ENCODE measurements at places on chromosomes 7 and 10.
A peak's percentile ranks its signal among the peaks of the same experiment; 100 is the strongest.

GRCh38 chr10:5283305-5284158, 81.2 kb upstream of the UCN3 start:
- DNase-seq: no peak

GRCh38 chr10:53699684-53700083, 927.1 kb upstream of the MBL2 start:
- no peak for DNase-seq

DNA sequence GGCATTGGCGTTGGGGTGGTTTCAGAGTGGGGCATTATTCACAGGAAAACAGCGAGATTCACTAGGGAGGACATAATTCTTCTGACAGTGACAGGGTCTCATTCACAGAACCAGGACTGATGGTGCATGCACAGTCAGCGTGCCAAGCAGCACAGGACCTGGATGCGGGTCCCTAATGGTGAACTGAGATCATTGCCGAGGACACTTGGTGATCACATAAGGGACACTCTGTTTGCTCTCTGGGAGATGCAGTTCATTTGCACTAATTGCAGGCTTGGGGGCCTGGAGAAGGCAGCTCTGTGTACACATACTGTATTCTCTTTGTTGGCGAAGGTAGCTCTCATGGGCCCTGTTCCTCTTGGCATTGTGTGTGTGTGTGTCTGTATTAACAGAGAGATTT, 716.1 kb downstream of the PHTF2 start:
- peak; percentile 30 for DNase-seq

- DNase-seq: no peak
Measured at GRCh38 chr7:68073701-68074100, 1077.1 kb downstream of the TYW1 start.

DNA sequence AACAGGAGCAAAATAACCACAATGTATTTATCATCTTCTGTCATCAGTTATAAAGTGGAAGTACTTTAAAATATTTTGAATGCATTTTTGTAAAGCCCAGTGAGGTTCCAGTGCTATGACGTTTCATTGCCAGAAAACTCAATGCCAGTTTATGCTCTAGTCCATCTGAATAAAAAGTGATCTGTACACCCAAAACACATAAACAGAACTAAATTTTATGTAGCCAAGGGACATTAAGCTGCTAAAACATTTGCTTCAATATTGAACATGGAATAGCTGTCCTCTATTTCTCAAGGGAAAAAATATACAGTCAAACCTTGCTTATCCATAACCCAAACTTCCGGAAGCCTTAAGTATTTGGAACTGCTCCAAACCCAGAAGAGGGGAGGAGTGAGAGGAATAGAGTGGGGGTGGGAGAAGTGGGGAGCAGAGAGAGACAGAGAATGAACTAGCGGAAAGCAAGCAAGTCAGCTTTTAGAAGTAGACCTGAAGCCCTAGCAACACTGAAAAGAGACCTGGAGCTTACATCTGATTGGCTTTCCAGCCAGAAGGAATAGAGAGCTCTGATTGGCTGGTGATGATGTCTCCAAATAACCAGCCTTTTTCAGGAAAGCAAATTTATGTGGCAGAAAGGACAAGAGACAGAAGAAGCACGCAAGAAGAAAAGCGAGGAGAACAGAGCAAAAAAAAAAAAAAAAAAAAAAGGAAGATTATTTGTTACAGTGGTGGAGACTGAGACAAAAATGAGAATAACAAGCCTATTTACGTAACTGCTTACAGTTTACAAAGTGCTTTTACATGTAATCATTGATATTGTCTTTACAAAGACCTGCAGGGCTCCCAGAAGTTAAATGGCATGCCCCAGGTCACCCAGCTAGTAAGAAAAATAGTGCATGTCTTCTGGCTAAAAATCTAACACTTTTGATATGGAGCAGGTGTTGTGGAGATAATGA, 196.0 kb downstream of the RNLS start:
- DNase-seq: no peak

GRCh38 chr7:23895666-23896096, 185.7 kb downstream of the STK31 start:
- no peak for DNase-seq

GRCh38 chr10:79275431-79275851, 71.8 kb upstream of the PPIF start:
- DNase-seq: peak; percentile 51

GRCh38 chr7:41446606-41447449, 256.1 kb downstream of the INHBA start:
- DNase-seq: no peak

DNA sequence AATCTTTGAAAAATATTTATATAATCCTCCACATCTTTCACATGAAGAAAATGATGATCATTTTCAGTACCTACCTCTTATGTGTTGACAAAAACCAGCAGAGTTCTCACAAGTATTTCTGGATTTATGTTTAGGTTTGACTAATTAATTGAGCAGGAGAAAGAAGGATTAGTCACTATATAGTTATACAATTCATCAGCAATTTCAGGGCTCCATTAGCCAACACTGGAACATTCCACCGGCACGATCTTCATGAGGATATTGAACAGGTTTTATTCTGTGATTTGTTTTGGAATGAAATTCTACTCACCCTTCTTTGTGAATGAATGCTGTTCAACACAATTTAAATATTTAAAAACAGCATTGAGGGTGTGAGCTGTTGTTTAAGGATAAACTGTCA, 163.2 kb downstream of the SEM1 start:
- no peak for DNase-seq

DNA sequence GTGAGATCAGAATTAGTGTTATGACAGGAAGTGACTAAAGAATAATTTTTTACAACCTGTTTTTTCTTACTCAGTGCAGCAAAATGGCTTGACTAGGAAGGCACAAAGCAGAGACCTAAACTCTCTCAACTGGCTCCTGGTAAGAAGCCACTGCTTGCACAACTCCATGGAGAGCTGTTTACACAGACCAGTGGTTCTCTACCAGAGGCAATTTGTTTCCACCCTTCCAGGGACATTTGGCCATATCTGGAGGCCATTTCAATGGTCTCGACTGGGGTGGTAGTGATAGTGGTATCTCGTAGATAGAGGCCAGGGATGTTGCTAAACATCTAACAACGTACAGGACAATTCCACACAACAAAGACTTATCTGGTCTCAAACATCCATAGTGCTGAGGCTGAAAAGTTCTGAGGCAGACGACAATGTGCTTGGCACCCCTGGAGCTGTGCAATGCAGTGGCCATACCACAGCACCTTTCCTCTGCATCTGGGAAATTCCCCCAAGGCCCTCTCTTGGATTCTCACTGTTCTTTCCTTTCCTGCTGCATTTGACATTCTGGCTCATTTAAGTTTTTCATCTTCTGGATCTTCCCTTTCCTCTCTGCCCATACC, 105.4 kb upstream of the LAMB4 start:
- no peak for DNase-seq

- DNase-seq: no peak
Measured at GRCh38 chr7:16652888-16653287, 6.9 kb downstream of the BZW2 start.

DNA sequence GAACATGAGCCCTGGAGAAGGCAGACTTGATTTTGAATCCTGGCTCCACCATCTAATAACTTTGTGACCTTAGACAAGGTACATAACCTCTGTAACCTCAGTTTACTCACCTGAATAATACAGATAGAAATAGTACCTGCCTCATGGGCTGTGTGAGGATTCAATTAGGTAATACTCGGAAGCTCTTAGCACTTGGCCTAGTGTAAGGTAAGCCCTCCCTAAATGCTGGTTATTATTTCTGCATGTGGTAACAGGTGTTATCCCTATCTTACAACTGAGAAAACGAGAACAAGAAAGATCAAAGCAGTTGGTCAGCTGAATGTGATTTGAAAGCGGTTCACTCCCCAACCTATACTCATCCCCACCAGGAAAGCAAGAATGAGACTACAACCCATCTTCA, 28.7 kb upstream of the ACSL5 start:
- no peak for DNase-seq

GRCh38 chr10:17965649-17966235, 14.0 kb downstream of the SLC39A12 start:
- DNase-seq: no peak

- DNase-seq: no peak
Measured at GRCh38 chr10:56370217-56371113, 9.4 kb upstream of the ZWINT start.

DNA sequence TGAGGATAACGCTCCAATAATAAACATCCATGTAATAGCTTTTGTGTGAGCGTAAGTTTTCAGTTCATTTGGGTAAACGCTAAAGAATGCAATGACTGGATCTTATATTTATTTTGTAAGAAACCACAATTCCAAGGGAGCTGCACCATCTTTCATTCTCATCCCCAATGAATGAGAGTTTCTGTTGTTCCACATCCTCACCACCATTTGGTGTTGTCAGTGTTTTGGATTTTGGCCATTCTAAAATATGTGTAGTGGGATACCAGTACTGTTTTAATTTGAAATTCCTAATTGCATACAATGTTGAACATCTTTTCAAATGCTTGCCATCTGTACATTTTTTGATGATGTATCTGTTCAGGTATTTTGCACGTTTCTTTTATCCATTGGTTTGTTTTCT, 50.9 kb upstream of the SEMA3D start:
- DNase-seq: no peak

DNA sequence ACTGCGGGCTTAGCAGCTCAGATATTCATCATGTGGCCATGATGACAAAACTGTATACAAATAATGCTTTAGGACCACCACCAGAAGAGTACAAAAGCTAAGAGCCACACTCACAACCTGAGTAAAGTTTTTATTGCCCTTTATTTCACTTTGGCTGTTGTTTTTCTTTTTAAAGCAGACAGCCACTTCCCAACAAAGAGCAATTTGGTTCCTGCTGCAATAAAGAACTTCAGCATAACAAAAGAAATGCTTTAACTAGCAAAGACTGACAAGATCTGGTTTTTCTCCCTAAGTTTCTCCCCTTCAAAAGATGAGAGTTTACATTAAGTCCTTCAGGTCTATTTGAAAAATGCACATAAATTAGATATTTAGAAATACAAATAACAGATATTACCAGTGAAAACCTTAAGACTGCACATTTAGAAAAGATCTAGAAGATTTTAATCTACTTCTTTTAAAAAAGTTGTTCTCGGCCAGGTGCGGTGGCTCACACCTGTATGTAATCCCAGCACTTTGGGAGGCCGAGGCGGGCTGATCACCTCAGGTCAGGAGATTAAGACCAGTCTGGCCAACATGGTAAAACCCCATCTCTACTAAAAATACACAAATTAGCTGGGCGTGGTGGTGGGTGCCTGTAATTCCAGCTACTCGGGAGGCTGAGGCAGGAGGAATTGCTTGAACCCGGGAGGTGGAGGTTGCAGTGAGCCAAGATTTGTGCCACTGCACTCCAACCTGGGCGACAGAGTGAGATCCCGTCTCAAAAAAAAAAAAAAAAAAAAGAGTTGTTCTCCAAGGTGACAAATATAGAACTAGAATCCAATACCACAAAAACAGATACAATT, 59.4 kb downstream of the WAPL start:
- no peak for DNase-seq

DNA sequence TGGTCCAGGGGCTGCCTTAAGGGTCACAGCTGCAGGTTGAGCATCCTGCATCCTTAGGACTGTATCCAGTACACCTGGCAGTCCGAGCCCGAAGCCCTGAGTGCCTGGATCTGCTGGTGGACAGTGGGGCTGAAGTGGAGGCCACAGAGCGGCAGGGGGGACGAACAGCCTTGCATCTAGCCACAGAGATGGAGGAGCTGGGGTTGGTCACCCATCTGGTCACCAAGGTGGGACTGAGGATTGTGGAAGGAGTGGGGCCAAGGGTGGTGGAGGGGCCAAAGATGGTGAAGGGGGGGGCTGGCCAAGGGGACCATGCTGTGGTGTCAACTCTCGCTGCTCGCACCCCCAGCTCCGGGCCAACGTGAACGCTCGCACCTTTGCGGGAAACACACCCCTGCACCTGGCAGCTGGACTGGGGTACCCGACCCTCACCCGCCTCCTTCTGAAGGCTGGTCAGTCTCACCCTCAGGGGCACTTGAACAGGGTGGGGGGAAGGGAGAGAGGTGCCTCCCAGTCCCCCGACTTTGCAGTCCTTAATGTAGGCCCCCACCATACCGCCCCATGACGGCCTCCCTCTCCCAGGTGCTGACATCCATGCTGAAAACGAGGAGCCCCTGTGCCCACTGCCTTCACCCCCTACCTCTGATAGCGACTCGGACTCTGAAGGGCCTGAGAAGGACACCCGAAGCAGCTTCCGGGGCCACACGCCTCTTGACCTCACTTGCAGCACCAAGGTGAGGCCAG, 5.3 kb downstream of the NFKB2 start:
- DNase-seq: no peak

GRCh38 chr7:40194745-40195144, 59.9 kb downstream of the SUGCT start:
- DNase-seq: no peak

DNA sequence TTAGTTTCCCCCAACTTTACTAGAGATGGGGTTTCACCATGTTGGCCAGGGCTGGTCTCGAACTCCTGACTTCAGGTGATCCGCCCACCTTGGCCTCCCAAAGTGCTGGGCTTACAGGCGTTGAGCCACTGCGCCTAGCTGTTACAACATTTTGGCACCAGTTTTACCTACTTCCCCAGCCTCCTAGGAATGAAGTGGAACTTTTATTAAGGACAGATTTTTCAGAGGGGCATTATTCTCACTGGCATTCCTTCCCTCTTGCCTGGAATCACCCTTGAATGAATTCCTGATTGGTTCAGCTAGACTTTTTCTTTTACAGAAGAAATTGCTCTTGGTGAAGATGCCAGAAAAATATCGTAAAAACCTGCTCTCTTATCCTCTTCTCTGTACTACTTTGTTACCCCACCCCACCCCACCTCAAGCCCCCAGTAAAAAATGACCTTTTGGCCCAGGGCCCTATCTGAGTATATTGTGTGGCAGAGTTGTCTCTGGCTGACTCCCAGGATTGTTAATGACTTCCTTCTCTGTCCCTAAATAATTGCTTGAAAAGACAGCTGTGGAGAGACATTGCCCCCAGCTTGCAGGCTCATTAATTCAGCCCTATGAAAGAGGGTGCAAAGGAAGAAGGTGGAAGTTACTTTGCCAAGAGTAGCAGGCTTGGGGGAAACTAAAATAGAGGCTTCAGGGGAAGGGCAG, 189.6 kb downstream of the AUTS2 start:
- no peak for DNase-seq

DNA sequence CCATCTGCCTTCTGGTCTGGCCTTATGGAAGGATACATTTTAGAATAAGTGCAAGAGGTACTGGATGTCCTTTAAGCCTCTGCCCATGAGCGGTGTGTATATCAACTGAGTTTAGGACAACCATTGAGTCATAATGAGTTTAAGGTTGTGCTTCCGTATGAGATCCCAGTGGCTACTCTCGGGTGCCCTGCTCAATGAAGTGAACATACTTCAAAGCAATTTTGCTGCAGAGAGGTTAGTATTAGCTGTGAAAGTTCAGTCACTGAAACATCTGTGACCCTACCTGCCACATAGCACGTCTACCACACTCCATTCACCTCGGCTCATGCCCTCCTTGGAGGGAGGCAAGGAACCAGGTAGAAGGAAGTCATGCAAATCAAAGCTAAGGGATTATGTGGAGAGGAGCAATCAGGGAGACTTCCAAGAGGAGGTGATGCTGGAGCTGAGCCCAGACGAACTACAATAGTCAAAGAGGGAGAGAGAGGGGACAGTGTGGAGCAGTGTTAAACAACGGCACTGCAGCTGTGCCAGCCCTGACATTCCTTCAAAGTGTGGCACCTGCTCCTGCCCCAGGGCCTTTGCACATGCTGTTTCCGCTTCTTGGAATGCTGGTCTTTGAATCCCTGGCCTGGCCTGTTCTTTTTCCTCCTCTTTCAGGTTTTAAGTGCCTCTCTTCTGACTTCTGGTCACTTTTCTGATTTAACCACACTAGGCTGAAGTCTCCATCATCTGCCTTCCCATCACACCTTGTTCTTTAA, 25.4 kb downstream of the BTBD16 start:
- DNase-seq: no peak

- DNase-seq: no peak
Measured at GRCh38 chr10:46042527-46042926, 3.5 kb downstream of the MSMB start.

Measured in dorsolateral prefrontal cortex (tissue), 122 donors.